ENCODE measurements at places on chromosomes 12 and 14.
A peak's percentile ranks its signal among the peaks of the same experiment; 100 is the strongest.

DNA sequence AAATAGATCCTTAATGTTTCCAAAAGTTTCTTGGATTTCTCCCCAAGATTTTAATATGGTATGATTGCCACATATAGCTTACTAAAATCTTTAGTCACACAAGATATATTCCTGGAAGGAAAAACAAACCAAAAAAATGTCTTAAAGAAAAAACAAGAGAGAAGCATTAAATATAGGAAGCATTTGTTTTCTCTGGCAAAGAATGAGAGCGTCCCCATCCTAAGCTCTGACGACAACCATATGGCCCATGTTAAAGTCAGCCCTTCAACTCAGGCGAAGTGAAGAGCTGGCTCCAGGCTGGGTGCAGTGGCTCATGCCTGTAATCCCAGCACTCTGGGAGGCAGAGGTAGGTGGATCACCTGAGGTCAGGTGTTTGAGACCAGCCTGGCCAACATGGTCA, 35.6 kb downstream of the GCH1 start:
- peak; percentile 73 for DNase-seq

DNA sequence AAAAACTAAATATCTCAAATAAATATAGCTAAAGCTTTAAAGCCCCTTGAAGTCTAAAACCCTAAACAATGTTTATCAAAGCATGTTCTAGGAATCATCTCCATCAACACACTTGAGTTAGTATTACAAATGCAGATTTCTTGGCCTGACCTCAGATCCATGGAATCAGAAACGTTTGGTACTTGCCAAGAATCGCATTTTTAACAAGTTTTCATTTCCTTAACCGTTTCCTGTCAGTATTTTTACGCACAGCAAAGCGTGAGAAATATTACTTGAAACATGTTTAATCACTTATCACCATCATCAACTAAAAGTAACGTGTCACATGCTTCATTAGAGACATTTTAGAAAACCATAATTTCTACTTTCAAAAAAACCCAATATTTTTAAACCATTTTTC, 9.7 kb downstream of the SLCO1C1 start:
- no peak for DNase-seq

GRCh38 chr12:44531320-44531971, 344.7 kb downstream of the NELL2 start:
- DNase-seq = no peak

DNA sequence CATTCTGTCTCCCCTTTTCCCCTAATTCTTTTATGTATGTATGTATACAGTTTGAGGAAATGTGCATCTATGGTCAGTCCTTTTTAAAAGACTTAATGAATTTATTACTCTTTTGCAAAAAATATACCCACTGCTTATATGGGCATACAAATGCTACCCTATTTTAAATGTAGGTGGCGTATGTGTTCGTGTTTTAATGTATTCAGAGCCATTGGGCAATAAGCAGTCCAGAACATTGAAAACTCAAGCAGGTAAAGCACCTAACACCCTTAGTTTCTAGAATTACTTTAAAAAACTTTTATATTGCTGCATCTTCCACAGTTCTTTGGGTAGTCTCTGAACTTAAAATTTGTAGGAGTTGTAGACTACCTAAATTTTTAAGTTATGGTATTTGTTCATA, 42.6 kb upstream of the A2ML1 start:
- DNase-seq = no peak

All from fibroblast of the aortic adventitia (primary cell).